ENCODE measurements at places on chromosomes 3 and 15. TPM values are rescaled to one million over a fixed set of nuclear protein-coding genes. Genes with fewer than 3 reads are reported as not detected.

Gene KIF23
- polyA plus RNA-seq = 35.0 TPM

Gene GUCA1C
- polyA plus RNA-seq = not detected

Gene ATP10A
- 4.6 TPM for polyA plus RNA-seq

Gene TRAK1
- polyA plus RNA-seq = 51.4 TPM

Gene GXYLT2
- 13.3 TPM for polyA plus RNA-seq

Gene ANKUB1
- not detected for polyA plus RNA-seq

Gene TGM5
- polyA plus RNA-seq = not detected

- DNase-seq = no peak
These were observed 856.1 kb downstream of the SI start for GRCh38 chr3:164222197-164222596.

- DNase-seq = peak; percentile 96
These were observed at the start of gene MYO1E for GRCh38 chr15:59372352-59373211. Gene MYO1E, minus strand, starts transcription at chr15:59372871. Its CDS starts 371 bp downstream, at chr15:59372500.

GRCh38 chr3:136819392-136819730 is 435 bp downstream of the SLC35G2 start:
- DNase-seq = no peak

DNA sequence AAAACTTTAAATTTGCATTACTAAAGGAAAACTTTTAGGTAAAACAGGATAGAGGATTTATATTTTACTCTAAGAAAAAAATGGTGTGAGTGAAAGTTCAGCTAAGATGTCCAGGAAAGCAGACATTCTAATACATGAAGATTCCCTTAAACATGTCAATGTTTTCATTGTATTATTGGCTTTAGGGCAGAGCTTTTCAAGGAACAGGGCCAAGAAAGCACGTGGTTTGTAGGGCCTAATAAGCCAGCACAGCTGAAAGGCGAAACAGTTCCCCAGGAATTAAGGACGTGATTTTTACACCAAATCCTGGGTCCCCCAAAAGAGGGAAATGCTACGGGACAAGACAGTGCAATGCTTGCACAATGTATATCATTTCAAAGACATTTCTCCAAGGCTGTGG is 48.6 kb upstream of the MKRN3 start:
- no peak for DNase-seq

GRCh38 chr3:76410762-76411281 is 625.5 kb upstream of the ZNF717 start:
- no peak for DNase-seq

DNA sequence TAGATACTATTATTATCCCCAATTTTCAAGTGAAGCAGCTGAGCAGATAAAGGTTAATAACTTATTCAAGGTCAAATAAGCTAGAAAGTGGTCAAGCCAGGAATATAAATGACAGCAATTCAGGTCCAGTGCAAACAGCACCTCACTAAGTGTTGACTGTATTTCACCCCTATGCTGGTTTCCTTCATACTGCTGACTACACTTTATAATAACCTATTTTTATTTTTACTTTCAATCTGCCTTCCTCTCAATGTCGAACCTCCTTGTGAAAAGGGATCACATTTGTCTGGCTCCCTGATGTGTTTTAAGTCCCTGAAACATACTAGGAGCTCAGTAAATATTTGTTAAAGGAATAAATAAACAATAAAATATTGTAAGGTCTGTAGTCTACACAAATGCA is 146.1 kb downstream of the NAALADL2 start:
- DNase-seq = no peak

DNA sequence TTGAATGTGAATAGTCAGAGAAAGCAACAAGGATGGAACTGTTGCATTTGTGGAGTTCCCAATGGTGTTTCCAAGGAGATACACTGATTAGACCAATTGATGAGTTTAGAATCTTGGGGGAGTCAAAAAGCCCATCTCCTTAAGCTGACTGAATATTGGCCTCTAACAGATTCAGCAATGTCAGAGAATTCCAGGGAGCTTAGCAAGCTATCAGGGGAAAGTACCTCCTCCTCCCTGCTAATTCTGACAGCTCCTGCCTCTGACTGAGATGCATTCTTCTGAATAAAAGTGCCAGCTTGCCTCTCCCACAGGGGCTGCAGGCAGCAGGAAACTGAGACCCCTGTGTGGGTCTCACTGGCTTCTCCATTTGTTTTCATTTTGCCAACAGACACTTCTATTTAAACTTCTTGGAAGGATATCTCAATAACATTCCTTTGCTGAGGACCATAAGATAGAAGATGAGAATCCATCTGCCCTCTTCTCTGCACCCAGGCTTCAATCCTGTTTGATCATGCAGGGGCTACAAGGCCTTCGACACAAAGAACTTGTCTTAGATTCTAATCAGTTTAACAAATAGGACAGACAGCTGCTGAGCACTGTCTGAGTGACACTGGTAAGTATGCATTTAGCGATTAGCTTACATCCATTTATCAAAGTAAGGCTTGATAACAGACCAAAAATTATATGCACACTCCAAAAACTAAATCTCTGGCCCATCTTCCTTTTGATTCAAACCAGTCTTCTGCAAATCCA is 1080.8 kb downstream of the TUSC7 start:
- DNase-seq = no peak

DNA sequence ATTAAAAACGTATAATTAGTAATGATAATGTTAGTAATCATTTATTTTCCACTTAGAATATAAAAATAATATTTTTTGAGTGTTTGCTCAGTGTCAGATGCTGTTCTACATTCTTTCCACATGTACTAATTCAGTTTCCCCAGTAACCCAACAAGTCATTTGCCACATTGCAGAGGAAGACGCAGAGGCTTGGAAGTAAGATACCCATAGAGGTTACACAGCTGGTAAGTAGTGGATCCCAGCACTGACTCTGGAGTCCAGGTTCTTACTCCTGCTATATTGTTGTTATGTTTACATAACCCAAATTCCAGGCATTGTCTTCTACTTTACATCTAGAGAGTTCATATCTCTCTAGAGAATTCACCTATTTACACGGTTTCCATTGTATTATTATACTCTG is 48.2 kb upstream of the MYO5C start:
- no peak for DNase-seq

DNA sequence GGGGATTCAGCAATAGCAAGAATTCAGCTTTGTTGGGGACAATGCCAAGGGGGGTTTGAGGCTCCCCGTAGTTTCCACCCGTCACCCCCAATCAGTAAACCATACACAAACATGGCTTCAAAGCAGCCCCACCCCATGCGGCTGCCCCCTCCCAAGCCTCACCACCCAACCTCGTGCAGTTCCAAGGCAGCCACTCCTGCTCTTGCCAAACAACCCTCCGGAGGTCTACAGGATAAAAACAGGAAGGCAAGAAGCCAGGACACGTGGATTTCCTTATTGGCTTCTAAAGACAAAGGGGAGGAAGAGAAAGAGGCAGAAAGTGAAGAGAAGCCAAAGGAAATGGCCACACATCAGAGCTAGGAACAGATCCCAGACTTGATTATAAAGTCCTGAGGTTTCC is 121.1 kb downstream of the SHQ1 start:
- no peak for DNase-seq

GRCh38 chr3:122030381-122031122 is 8.5 kb upstream of the ILDR1 start:
- no peak for DNase-seq

GRCh38 chr15:39128746-39129145 is 452.1 kb upstream of the THBS1 start:
- DNase-seq = no peak

GRCh38 chr3:36058404-36059030 is 321.8 kb upstream of the STAC start:
- DNase-seq = no peak

DNA sequence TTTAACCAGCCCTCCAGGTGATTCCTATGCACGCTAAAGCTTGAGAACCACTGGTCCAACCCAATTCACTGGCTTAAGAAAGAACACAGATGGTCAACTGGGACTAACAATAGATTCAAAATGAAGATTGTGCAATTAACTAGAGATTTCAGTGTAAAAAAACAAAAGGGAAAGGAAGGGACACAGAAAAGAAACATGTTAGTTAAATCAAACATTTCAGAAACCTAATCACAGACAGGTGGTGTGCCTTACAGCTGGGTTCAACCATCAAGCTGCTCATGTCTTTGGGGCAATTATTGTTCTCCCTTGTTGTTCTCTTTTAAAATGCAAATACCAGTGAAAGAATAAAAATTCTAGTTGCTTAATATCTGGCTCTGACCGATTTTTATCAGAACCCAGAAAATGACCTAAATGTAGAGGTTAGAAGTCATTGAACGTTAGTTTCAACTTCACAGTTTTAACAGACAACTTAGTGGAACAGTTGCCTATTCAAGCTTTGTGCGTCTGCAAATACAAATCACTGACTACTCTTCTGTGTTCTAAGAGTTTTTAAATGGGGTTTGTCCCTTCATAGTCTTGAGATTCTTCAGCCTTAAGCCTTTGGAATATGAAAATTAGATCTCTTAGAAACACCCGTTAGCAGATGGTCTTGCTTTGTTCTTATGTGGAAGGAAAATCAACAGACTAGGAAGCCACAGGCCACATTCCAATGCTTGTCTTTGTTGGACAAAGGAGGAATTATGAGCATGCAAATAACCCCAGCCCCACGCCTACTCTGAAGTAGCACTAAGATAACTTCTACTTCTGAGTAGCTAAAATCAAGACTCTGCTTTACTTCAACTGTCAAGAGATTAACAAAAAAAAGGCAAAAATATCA is 223.4 kb downstream of the ATP8B4 start:
- DNase-seq = no peak

All from renal pelvis (tissue), 12 donors.